Activated T-helper 2 cell treated with anti-CD3 and anti-CD28 coated beads, Interferon-gamma antibody, Interleukin-2, Interleukin-4, amounts not matched to agents 10 μg/mL and 5 μg/mL and 100 μg/mL, durations not matched to agents 14 hours and 24 hours and 36 hours (primary cell): ENCODE measurements at places on chromosomes 5 and 9. TPM values are rescaled to one million over a fixed set of nuclear protein-coding genes. Genes with fewer than 3 reads are reported as not detected.

PCDHGA8 gene
- total RNA-seq, result 0.07 and 0.23 TPM in 2 replicates

CENPK gene
- total RNA-seq, result 78.0 and 79.2 TPM in 2 replicates

LCP2 gene
- total RNA-seq, result 239 and 254 TPM in 2 replicates

RANBP6 gene
- 20.1 and 21.1 TPM in 2 replicates for total RNA-seq

RLN1 gene
- total RNA-seq, result 0.60 and 0.87 TPM in 2 replicates

ECSCR gene
- 1.0 and 1.7 TPM in 2 replicates for total RNA-seq

MAP1B gene
- total RNA-seq, result 0.32 and 0.57 TPM in 2 replicates

NEK6 gene
- 44.6 and 47.7 TPM in 2 replicates for total RNA-seq

PAEP gene
- total RNA-seq, result not detected in 2 replicates

PAX5 gene
- 0.11 and 0.34 TPM in 2 replicates for total RNA-seq
